ENCODE measurements at places on chromosomes 12 and 14. TPM values are rescaled to one million over a fixed set of nuclear protein-coding genes. Genes with fewer than 3 reads are reported as not detected.

DNA sequence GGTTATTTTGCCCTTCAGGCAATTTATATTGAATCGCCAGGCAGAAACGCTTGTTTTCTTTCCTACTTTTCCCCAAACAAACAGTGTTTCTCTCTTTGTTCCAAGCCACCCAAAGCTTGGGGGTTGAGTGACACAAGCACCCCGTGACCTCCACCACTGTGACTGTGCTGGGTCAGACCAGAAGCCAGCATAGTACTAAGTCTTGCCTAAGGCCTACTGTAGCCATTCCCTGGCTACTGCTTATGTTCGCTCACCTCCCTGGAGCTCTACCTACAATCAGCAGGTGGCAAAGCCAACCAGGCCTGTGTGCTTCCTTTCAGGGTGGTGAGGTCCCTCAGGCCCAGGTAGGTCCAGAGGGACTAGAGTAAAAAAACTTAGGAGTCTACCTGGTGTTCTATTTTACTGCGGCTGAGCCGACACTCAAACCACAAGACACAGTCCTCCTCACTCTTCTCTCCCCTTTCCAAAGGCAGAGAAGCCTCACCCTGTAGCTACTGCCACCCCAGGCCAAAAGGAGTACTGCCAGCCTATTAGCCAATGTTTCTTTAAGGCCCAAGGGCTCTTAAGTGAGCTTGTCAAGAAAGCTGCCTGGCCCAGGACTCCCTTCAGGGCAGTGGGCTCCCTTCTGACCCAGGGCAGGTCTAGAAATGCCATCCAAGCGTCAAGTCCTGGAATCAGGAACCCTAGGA, 411.8 kb upstream of the MIS18BP1 start:
- DNase-seq = no peak

- no peak for DNase-seq
These were observed 15.5 kb upstream of the PLA2G1B start for GRCh38 chr12:120343039-120343537.

DNA sequence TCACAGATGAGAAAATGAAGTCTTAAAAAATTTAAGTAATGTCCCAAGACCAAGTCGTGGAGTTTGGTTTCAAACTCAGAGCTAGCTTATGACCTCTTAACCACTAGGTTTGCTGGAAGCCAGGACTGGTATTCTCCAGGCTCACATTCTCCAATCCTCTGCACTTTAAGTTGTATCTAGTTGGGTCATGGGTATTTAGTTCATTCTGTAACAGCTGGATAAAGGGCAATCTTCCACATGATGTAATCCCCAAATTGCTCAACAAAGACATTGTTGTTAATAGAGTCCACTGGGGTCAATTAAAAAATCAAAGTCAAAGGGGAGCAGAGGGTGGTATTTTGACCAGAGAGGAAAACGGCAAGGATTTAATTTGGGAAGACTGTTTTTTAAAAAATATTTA, 17.8 kb upstream of the GAS2L3 start:
- DNase-seq = peak; percentile 66

GRCh38 chr12:1281683-1282366, 290.8 kb downstream of the ERC1 start:
- peak; percentile 34 for DNase-seq

DNA sequence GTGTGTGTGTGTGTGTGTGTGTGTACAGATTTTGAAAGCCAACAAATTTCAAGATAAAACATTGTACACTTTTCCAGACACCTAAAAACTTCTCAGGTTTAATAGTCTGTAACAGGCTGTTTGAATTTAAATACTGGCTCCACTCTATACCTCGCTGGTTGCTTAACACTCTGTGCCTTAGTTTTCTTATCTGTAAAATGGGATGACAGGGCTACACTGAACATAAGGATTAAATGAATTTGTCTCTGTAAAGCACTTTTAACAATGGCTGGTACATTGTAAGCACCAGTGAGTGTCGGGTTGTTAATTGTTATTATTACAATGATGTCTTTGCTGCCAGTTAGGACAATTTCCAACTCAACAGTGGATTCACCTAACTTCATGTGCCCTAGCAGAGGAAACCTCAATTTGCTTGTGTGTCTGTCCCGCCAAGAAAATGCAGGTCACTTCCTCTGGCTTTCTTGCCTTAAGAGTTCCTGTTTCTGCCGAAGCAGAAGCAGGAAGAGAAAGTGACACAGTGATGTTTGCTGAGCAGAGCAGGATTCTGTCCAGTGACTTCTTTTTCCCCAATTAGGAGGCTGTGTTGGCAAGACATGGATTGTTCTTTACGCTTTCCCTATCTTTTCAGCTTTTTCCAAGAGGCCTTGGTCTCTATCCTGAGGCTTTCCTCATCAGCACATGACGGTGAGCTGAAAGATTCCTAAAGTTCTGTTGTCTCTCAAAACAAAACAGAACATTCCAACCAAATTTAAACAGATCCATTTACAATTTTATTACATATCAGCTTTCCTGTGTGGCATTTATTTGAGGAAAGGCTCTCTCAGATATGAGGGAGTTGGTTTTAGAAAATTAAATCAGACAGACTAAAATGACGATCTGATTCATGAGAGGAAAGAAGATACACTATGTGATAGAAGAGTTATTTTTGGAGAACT, 154.1 kb upstream of the ATP2B1 start:
- peak; percentile 59 for DNase-seq

- no peak for DNase-seq
These were observed 4.0 kb upstream of the PCED1B start for GRCh38 chr12:47075192-47076084.

- no peak for DNase-seq
These were observed 73.2 kb downstream of the IPO8 start for GRCh38 chr12:30622509-30622908.

DNA sequence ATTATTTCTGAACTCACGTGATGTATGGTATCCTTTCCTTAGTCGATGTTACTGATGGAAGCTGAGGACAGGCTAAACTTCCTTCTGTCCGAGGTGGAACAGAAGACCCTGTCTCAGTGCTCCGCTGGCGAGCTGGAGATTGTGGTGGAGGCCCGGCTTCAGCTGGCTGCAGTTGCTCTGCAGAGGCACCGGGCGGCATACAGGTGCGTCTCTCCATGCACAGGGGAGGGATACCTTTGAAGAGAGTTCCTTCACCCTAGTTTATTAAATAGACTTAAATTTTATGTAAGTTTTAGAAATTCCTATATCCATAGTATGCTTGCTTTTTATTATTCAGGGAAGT, 186.7 kb upstream of the NEDD1 start:
- DNase-seq = peak; percentile 34

DNA sequence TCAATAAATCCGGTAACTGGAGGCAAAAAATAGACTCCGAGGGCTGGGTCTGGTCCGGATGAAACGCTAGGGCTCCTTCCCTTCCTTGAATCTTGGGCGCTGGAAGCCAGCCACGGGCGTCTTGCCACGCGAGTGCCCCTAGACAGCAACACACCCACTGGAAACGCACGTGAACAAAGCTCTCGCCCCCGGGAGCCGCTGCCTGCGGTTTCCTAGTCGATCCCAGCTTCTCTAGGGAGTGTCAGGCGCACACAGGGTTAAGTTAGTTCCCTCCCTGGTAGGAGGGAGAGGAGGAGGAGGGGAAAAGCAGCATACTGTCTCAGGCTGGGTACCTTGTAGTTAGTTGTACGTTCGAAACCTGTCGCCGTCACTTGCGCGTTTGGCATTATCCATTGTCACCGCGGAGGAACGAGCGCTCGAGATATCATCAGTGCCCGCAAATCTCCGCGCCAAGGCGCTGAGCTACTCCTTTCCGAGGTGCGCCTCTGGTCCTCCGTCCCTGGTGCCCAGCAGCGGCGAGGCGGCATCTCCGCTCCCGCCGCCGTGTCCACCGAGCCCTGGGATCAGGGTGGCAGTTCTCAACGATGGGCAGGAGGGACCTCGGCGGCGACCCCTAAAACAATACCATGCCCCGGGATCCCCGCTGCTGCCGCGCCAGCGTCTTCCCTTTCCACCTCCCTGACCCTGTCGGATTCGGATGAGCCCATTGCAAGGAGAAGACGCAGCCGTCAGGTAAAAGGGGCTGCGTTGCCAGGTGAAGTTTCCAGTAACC, at the start of gene FLRT2:
TSS of gene FLRT2 (plus strand) at position 342 of the 772 bp plus-strand sequence. CDS start 91,371 bp downstream, outside the sequence.
- DNase-seq = peak; percentile 87

DNA sequence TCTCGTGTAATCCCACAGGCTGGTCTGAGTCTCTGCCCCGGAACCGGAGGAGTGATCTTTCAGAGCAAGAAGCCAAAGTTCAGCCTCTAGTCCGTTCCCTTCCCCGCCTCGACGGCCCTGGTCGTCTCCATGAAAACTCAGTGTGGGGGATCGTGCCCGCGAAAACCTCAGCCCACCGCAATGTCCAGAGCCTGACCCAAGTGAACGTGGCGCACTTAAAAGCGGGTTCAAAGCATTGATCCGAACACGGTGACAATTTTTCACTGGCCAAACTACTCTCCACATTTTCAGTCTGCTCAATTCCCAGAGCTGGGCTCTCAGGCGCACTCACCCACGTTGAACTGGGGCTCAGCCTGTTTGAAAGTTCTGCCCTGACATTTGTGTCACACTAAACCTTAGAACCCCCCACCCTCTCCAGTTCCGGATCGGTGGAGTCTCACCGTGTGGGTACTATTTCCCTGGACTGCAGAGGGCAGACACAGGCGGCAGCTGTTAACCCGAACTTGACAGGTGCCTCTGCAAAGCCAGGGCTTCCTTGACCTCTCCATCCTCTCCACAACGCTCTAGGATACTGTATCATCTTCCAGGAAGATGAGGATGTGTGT, 886 bp upstream of the PRICKLE1 start:
- DNase-seq = peak; percentile 79

- DNase-seq = no peak
These were observed 7.7 kb downstream of the KCNA5 start for GRCh38 chr12:5051334-5051733.

DNA sequence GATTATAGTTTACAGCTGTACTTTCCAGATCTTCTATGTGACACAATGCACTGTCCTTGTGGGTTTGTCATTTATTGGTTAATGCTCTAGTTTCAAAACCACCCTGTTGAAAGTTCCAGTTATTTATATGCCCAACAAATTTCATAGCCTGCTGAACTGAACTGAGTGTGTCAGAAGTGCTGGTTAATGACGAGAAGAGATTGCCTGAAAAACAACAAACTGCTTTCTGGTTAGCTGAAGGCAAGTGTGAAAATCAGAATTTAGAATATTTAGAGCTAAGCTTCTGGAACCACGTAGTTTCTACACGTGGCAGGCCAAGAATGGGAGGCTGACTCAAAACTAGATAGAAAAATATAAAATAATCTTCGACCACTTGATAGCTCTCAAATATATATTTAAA, 19.1 kb upstream of the RIN3 start:
- no peak for DNase-seq

GRCh38 chr12:97921979-97922722, 459.5 kb downstream of the RMST start:
- peak; percentile 2 for DNase-seq

DNA sequence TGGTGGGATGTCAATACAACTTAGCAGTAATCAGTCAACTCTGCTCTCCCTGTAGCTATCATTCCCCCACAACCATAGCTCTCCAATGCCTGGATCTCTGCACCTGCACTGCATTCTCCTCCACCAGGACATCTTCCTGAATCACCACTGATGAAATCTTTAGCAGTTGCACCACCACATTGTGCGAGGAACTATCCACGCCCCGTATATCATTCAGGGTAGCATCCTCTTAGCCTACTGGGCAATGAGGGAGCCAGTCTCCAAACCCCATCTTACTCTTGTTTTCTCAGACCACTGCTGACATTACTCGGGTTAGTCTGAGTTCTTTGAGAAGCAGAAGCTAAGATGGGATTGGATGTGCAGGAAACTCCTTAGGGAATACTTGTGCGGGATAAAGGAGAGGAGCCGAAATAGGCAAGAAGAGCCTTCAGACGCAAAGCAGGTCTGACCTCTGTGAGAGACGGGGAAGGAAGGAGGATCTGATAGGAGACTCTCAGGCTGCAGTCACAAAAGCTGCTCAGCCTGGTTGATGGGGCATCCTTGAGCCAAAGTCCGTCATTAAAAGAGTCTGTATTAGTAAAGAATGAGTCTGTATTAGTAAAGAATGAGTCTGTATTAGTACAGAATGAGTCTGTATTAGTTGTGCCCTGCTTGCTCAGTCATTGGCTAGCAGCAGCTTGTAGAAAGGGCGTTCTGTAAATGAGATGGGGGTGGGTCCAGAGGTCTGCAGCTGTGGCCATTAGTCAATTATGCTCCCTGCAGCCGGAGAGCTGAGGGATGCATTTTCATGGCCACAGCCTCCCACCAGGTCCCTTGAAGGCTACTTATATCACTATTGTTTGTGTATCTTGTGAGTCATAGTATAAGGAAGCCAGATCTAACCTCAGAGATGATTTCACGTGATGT, 49.6 kb upstream of the RASSF3 start:
- peak; percentile 91 for DNase-seq

DNA sequence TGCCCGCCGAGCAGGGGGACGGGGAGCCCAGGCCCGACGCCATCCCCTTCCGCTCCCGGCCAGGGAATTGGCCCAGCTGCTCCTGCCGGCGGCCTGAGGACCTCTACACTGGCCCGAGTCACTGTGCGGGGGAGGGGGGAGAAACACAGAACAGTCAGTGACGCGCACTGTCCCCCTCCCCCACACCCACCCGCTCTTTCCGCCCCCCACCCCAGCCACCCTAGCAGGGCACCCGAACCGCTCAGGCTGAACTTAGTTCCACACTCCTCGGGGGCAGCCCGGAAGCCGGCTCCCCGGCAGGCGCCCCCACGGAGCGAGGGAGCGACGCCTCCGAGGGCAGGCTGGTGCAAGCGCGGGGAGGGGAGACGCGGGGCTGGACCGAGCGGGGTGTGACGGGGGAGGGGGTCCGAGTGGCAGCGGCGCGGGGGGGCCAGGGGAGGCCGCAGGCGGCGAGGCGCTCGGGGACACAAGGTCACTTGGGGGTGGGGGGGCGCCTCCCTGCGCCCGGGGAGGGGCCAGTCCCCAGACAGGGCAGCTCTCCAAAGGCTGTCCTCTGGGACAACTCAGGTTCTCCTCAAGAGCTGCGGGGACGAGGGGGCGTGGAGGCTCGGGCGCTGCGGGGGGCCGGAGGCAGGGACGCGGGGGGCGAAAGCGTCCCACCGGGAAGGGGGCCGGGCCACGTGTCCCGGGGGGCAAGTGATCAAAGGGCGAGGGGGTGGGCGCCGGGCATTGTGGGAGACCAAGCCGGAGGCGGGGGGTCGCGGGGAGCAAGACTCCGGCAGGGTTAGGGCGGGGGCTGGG, 648 bp downstream of the CHD4 start:
- DNase-seq = peak; percentile 63

DNA sequence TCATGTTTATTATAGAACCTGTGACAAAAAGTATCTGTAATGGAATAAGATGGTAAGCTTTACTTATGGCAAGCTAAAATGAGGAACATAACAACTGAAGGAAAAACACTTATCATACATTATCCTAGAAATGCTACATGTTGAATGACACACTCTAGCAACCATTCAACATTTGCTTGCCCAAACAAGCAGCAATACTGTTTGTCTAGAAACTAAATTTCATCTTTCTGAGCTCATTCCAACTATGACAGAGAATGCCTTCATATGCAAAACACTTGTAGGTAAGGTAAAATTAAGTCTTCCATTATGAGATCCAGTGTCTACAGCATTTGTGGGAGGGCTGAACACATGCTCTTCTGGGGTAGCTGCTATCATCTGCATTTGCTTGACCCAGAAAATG, 108.1 kb downstream of the MDGA2 start:
- DNase-seq = no peak

The TEAD4 gene
- total RNA-seq = 451 TPM

The GZMB gene
- not detected for total RNA-seq

The WDR89 gene
- 12.8 TPM for total RNA-seq

The CLEC7A gene
- total RNA-seq = not detected

The NPFF gene
- not detected for total RNA-seq

The SERPINA10 gene
- total RNA-seq = not detected

The AVPR1A gene
- total RNA-seq = not detected

The BIN2 gene
- total RNA-seq = not detected

The GPX2 gene
- not detected for total RNA-seq

The DCN gene
- 356 TPM for total RNA-seq
